PC-9 (cell line): ENCODE measurements at places on chromosomes 4 and X.
A peak's percentile ranks its signal among the peaks of the same experiment; 100 is the strongest.

DNA sequence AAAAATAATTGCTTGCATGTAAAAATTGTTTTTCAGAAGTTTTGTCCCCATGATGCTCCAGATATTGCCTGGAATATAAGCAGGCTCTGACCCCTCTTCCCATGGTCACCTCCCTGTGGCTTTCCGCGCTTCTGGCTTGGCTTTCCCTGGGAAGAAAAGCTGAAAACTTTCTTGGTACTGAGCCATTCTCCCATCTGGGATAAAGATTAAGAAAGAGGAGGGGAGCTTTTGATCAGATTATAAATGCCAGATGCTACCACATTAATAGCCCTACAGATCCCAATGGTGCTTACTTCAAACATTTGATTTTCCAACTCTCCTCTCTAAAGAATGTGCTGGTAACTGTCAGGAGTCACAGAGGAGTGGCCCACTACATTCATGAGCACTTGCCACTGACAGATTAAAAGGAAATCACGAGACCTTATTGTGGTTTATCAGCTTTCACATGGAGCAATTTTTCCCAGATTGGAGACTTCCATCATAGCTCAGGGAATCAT, 54.4 kb upstream of the GAB1 start:
- no peak for DNase-seq

- no peak for DNase-seq
These were observed 115.4 kb upstream of the NDST4 start for GRCh38 chr4:115228851-115229250.

GRCh38 chr4:157220371-157220881, at the start of gene GRIA2:
GRIA2 (plus strand) TSS chr4:157220728; CDS start chr4:157221043, 315 bp downstream.
- peak; percentile 72 for DNase-seq

DNA sequence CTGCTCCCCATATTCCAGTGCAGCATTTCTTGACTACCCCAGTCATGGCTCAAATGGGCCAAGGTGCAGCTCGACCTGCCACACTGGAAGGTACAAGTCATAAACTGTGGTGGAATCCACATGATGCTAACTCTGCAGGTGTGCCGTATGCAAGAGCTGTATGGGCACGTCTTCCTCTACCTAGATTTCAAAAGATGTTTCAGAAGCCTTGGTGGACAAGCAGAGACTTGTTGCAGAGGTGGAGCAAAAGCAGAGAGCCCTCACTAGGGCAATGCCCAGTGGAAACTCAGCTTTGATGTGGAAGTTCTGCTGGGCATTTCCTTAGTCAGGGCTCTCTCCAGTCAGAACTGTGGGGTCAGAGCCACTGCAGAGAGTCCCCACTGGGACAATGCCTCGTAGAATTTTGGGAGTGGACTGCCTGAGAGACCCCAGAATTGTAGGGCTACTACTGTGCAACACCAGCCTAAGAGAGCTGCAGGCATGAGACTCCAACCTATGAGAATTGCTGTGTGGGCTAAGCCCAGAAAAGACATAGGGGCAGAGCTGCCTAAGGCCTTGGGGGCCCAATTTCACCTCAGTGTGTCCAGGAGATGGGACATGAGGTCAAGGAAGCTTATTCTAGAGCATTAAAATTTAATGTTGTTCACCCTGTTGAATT, 65.7 kb downstream of the BEX3 start:
- no peak for DNase-seq

- DNase-seq = no peak
These were observed 24.9 kb downstream of the GPRASP3 start for GRCh38 chrX:102745513-102745856.

- no peak for DNase-seq
These were observed 252.9 kb upstream of the KLF3 start for GRCh38 chr4:38411092-38411491.

DNA sequence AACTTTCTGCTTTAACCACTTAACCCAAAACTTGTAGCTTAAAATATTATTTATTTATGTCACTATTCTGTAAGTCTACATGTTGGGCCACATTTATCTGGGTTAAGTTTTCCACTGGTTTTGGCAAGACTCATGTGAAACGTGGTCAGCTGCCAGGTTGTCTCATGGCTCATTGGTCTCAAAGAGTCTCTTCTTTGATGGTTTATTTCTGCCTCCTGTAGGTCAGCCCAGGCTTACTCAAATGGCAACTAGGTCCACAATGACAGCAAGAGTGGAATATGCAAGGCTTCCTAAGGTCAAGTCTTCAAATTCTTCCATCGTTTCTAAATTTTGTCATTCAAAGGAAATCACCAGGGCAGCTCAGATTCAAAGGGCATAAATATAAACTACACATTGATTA, 828.7 kb downstream of the PCDH7 start:
- no peak for DNase-seq

GRCh38 chr4:86274642-86275041, 85.2 kb downstream of the MAPK10 start:
- no peak for DNase-seq

- DNase-seq = no peak
These were observed 188.1 kb upstream of the FAM241A start for GRCh38 chr4:111957116-111957515.

DNA sequence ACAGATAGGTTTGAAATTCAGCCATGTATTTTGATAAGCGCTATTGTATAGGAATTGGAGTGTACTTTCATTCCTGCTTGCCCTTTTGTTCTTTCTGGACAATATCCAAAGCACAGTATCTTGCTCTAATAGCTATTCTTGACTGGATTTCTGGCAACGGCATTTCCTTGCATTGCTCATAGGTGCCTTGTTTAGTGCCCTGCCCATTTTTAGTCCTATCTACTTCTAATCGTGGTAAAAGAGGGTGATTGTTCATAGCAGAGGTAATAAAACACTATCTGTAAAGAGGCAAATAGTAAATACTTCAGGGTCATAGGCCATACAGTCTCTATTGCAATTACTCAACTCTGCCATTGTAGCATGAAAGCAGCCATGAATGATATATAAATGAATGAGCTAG, 155.9 kb downstream of the IL1RAPL2 start:
- DNase-seq = peak; percentile 35

GRCh38 chr4:179292468-179292867, 1850.2 kb upstream of the AGA start:
- no peak for DNase-seq

DNA sequence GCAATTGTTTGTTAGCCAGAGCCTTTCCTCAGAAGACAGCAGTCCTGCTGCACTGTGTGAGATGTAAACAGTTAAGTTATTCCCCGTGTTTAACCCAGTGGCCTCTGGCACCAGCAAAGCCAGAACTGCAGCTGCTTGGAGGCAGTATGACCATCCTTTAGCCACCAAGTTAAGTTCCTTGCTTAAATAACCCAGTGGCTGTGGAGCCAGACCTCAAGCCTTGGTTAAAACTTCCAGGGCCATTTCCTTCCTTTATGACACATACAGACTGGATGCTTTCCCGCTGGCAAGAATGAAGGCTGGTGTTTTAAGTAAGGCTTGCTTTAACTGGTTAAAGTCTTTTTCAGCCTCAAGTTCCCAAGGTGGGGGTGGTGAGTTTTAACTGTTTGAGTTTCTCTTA, 379.8 kb downstream of the DCAF12L2 start:
- no peak for DNase-seq

- DNase-seq = no peak
These were observed 37.7 kb downstream of the ERVMER34-1 start for GRCh38 chr4:52713456-52713937.

GRCh38 chr4:71209161-71209560, 129.7 kb upstream of the SLC4A4 start:
- no peak for DNase-seq

DNA sequence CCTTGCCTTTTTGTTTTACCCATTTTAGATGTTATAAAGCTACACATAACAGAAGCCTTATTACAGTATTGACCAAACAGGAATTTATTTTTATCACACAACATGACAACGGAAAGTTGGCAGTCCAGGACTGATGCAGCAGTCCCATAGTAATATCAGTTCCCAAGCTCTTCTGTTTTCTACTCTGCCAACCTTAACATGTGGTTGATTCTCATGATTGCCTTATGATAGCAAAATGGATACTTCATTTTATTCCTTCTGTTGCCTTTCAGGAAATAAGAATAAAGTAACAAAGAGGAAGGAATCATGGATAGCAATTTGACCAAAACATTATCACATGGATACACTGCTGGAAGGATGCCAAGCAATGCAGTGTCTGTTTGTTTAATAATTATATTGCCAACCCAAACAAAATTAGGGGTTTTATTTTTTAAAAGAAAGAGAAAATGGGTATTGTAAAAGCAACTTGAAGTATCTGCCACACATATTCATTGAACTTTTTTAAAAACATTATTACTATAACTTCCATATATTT, 275.7 kb downstream of the STPG2 start:
- DNase-seq = no peak

- DNase-seq = no peak
These were observed 82.1 kb downstream of the EFNB1 start for GRCh38 chrX:68910731-68911428.

- no peak for DNase-seq
These were observed 443.9 kb downstream of the INPP4B start for GRCh38 chr4:142402156-142402555.

DNA sequence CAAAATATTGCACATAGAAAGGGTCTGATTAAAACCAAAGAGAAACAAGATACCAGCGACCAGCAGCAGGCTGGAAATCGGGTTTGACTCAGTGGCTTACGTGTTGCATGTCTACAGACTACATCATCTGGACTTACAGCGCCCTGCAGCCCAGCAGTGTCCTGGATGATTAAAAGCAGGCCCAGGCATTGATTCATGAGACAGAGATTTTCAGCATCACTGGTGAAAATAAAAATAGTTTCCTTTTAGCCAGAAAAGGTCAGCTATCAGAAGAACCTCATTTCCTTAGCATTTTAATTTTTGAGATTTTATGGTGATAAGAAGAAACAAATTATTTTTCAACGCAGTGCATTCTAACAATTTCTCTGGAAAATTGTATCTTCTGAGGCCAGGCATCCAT, 190.6 kb downstream of the PTTG2 start:
- no peak for DNase-seq

GRCh38 chr4:118351851-118352827, 664 bp downstream of the PRSS12 start:
- no peak for DNase-seq

DNA sequence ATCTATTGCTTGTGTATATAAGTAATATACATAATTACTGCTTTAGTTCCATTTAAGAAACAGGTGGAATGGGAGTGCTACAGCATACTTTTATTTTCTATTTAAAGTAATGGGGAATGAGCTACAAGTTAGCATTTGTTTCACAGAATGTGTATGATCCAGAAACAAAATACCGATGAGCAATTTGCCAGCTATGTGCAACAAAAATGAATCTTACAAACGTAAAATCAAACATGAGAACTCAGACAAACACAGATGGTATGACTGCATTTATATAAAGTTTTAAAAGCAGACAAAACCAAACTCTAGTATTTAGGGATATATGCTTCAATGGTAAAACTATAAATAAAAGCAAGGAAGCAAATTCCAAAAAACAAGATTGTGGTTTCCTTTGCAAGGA, 141.7 kb downstream of the PAPSS1 start:
- no peak for DNase-seq

DNA sequence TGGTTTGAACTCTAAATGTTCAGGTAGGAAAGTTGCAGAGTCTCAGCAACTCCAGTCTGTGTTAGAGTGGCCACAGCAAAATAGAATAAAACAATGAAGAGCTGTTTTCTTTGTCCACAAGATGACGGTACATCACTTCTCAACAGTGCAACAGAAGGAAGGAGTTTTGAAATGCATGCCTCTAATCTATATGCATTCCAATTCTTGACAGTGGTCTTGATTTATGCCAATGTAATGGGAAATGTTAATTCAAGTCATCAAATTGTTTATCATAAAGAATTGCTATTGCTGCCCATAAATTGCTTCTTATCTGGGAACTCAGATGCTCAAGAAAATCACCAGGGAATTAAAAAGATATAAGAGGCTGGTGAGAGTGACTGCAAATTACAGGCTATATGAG, 195.5 kb upstream of the PRPS2 start:
- no peak for DNase-seq

DNA sequence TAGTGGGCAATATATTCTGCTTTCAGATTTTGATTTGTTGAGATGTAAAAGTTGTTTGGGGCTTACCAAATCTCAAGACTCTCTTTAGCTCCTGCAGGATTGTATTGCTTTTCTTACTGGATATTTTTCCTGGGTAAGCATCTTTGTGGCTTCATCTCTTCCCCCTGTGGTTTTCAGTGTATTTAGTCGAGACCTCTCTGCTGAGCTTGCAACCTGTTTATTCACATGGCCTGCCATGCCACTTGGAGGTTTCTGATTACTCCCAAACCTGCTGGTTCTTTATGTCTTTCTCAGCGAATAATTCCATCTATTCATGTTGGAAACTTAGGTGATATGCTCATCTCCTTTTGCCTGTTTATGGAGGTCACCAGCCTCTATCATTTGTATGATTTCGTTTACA, 10.9 kb downstream of the CCNG2 start:
- DNase-seq = no peak
